ENCODE measurements at places on chromosomes 3 and 15. TPM values are rescaled to one million over a fixed set of nuclear protein-coding genes. Genes with fewer than 3 reads are reported as not detected.

- no peak for DNase-seq
Measured at GRCh38 chr3:44106756-44107155, 134.9 kb upstream of the TOPAZ1 start.

- DNase-seq: peak; percentile 83
Measured at GRCh38 chr15:62307551-62307950, 142.5 kb upstream of the C2CD4B start.

DNA sequence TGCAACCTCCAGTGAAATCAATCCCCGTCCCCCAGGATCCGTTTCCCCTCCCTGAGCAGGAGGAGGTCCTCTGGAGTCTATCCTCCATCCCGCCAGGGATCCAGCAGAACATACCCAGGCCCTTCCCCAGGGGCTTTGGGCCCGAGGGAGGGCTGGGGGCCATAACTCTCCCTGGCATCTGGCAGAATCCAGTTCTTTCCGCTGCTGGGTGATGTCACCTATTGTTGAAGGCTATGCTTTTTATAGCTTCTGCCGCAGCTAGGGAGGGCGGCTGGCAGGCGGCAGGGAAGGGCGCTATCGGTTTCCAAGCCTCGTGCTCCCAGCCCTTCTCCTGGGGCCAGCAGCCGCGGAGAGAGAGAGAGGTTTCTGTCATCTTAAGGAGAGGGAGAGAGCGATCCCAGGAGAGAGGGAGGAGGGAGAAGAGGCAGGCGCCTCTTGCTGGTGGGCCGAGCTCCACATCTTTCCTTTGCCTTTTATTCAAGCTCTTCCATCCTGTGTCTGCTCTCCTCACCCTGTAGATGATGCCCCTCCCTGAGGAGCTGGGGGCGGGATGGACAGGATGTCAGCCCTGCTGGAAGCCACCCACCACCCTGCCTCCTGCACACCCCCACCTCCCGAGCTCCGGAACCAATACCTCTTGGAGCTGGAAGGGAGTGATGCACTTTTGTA is 120.1 kb downstream of the ANP32A start:
- DNase-seq: peak; percentile 97

Gene ESYT3
- 0.59 TPM for total RNA-seq

- peak; percentile 87 for DNase-seq
Measured at GRCh38 chr15:40928821-40929659, at the start of gene DLL4. Gene DLL4, plus strand, starts transcription at chr15:40929340. Its CDS starts 329 bp downstream, at chr15:40929669.
